ENCODE measurements at places on chromosomes 2 and 18.

- no peak for DNase-seq
These were observed 17.7 kb downstream of the EIF4E2 start for GRCh38 chr2:232568161-232568560.

GRCh38 chr2:136572335-136572734 lies 193.0 kb upstream of the THSD7B start:
- no peak for DNase-seq

- DNase-seq, result no peak
These were observed 65.1 kb upstream of the FOSL2 start for GRCh38 chr2:28327581-28327955.

GRCh38 chr2:8472545-8473323 lies 209.1 kb upstream of the ID2 start:
- no peak for DNase-seq

DNA sequence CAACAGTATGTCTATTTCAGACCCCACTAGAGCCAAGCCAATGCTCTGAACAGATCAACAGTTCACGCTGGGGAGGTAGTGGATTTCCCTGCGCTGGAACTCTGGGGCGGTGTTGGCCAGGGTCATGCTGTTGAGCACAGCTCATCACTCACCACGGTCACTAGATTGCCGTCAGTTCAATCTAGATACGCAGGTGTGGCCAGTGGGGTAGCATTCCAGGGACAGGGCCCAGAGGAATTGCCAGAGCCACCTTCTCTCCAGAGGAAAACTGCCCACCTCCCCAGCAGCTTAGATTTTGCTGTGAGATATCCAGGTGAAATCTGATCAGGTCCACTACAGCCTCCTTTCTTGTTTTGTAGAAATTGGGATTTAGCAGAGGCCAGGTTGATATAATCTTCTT lies 101.8 kb downstream of the SOX11 start:
- DNase-seq, result no peak

DNA sequence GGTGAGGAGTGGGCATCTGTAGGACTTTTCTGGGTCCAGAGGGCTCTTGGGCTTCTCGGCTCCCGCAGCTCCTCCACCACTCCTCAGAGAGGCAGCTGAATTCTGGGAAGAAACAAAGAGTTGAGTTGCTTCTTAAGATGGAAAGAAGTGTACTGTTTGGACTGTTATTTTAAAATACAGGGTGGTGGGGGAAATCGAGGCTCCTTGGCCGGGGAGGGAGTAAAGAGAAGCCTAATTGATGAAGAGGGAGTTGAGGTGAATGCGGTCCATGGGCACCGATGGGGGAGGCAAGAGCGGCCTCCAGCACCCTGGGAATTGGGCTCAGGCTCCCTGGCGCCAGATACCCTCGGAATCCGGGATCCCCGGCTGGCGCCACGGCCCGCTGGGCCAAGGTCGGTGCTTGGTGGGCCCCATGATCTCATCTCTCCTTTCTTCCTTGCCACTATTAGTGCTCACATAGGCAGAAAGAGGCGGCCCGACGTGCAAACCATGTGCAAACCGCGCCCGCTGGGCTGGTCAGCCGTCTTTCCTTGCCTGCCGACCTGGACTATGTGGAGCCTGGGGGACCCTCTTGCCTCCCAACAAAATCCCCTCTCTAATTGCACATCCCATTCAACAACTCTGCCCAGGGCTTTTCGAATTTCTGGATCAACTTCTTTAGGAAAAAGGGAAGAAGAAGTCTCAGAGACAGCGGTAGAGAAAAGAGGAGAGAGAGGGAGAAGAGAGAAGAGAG lies 604 bp upstream of the SIX3 start:
- DNase-seq, result no peak

- DNase-seq, result no peak
These were observed 516.6 kb upstream of the NXPH2 start for GRCh38 chr2:139296672-139297209.

GRCh38 chr2:207334624-207335371 lies 169.1 kb upstream of the KLF7 start:
- DNase-seq, result no peak

DNA sequence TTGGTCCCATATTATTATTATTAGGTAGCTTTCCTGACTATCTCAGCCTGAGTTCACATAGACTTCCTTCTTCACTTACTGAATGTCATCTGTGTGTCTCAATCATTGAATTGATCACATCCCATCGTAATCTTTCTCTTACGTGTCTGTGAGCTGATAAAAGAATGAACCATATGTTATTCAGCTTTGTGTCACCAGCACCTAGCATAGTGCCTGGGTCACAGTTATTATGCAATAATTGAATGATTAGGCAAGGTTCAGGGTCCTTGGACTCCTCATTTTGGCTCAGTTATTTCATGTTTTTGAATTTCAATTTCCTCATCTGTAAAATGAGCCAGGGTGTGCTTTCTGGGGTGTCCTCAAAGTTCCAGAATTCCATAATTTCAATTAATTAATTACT lies 107.2 kb downstream of the ZEB2 start:
- no peak for DNase-seq

DNA sequence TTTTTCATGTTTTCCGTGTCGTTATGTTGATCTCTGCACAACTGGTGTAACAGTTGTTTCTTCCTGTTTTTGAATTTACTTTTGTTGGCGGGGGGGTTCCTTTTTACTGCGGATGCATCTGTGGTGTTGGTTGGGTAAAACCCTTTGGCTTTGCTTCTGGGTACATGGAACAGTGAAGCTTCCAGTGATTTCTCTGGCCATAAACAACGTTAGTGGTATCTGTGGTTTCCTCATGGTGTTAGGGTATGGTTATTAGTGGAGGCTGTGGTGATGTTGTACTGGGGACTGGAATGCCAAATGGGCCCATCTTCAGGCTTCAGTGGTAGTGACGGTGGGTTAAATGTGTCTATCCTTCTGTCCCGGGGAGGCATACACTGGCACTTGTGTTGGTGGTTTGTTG lies 285.4 kb upstream of the ZNF804A start:
- no peak for DNase-seq
